ENCODE measurements at places on chromosomes 1 and 21. TPM values are rescaled to one million over a fixed set of nuclear protein-coding genes. Genes with fewer than 3 reads are reported as not detected.

SRGAP2 gene
- 23.0 TPM for polyA plus RNA-seq

UBIAD1 gene
- polyA plus RNA-seq, result 14.4 TPM

NPPB gene
- polyA plus RNA-seq, result not detected

LYST gene
- polyA plus RNA-seq, result 10.6 TPM

RBM11 gene
- polyA plus RNA-seq, result 0.56 TPM

TPRG1L gene
- polyA plus RNA-seq, result 60.8 TPM

XCL1 gene
- polyA plus RNA-seq, result 0.30 TPM

BGLAP gene
- polyA plus RNA-seq, result 0.68 TPM

CLEC20A gene
- 0.23 TPM for polyA plus RNA-seq

LCE1C gene
- not detected for polyA plus RNA-seq

BATF3 gene
- polyA plus RNA-seq, result 3.7 TPM

SHCBP1L gene
- polyA plus RNA-seq, result not detected

INAVA gene
- polyA plus RNA-seq, result 6.2 TPM

LRRC53 gene
- polyA plus RNA-seq, result not detected

All from urinary bladder (tissue), 4 donors.